LHCN-M2 (cell line): ENCODE measurements at places on chromosomes 5 and 9.
A peak's percentile ranks its signal among the peaks of the same experiment; 100 is the strongest.

- DNase-seq: no peak
These were observed 39.7 kb upstream of the SPRY4 start for GRCh38 chr5:142364251-142365145.

DNA sequence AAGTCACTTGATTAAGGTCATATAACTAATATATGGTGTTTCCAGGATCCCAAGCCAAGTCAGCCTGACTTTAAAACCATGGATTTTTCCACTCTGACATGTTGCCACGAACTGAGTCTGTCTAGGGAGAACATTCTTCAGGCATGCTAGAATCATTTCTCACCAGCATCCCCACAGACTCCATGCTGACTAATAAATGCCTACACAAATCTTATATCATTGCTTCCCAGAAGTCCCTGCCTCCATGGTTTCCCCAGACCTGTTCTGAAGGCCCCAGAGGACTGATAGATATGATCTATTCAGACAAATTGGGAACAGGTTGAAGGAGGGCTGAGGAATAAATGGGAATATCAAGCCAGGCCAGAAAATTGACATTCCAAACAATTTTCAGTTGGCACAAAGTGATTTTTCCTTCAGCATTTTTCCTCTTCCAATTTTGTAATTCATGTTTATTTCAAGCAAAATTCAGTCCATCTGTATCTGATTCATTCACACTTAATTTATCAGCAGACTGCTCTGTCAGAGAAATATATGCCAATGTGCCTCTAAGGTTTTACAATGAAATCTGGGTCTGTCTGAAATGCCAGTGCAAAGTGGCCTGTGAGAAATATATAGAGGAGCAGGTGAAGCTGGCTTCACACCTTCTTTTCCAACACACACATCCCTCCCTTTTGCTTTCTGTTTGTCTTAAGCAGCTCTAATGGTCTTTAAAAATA is 413.6 kb upstream of the TNC start:
- DNase-seq: peak; percentile 8

DNA sequence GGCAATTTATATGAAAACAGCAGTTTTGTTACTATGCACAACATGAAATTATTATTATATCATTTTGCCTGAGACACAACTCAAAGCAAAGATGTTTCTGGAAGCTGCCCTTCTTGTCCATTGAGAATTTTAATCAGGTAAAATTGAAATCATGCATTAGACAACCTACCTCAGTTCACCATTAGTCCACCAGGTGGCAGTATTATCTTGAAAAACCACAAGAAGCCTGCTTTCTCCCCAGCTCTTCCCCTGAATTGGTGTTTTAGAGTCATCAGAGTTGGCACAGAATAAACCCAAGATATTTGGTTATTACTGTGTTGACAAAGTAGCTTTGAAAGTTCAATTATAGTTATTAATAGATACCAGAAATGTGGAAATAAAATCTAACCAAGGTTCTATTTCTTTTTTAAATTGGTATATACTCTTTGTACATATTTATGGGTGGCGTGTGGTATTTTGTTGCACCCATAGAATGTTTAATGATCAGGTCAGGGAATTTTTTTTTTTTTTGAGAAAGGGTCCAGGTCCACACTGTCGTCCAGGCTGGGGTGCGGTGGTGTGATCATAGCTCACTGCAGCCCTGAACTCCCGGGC is 25.7 kb downstream of the UTP15 start:
- peak; percentile 88 for DNase-seq

DNA sequence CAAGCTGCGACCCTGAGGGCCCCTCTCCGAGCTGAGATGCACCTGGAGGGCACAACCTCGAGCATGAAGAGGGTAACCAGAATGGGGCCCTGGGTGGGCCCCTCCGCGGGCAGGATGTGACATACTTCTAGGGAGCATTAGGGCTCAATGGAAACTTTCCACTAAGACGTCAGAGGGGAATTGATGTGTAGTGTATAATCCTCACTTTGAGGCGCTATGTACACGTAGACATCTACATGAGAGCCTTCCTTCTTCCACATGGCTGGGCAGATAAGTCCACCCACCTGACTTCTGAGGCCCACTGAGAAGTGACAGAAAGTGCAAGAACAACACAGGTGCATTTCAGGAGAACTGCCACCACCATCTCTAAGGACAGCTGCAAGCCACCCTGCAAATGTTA is 61.0 kb downstream of the DAP start:
- no peak for DNase-seq

DNA sequence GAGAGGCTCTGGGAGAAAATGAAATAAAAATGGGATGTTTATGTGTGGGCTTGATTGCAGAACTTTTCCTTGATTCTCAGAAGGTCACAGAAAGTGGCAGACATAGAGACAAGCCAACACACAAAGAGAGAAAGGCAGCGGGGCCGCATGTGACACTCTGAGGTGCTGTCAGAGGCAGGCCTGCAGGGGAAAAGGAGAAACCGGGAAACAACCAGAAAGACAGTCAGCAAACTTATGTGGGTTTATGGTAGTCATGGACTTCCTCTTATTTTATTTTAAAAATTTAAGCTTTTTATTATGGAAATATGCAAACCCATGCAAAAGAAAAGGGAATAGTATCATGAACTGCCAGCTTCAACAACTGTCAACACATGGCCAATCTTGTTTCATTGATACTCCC is 16.3 kb upstream of the IGFBPL1 start:
- no peak for DNase-seq

DNA sequence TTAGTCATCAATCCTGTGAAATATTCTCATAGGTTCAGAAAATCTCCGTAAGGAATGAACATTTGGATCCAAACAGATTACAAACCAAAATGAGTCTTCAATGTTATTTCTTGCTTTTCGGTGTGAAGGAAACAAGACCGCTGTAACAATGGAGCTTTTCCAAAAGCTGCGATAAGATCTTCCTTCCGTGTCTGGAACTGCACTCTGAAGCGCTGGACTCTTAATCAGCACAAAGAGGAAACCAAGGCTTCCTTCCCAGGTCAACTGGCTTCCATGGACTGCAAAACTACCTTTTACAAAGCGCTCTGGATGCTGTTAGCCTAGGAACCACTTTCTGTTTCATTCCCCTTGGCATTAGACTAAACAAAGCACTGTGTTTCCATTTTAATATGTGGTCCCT is 137.9 kb upstream of the BASP1 start:
- no peak for DNase-seq

GRCh38 chr9:37295796-37296195 is 126.7 kb upstream of the GRHPR start:
- no peak for DNase-seq

GRCh38 chr9:72476617-72477437 is 44.6 kb upstream of the TMC1 start:
- peak; percentile 71 for DNase-seq

DNA sequence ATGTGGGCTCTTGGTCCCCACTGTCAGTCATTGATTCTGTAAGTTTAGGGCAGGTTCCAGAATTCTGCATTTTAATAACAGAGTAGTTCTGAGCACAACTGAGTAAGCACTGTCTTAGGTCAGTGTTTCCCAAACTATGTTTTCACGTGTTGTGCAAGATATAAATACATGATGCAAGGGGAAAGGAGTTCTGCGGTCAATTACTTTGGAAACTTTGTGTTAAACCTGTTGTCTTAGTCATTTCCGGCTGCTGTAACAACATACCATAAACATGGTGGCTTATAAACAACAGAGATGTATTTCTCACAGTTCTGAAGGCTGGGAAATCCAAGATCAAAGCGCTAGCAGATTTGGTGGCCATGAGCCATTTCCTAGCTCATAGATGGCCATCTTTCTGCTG is 69.8 kb downstream of the EQTN start:
- DNase-seq: peak; percentile 41

- peak; percentile 41 for DNase-seq
These were observed 246.7 kb downstream of the GAS1 start for GRCh38 chr9:86700629-86701028.

GRCh38 chr9:78839252-78839651 is 542.3 kb downstream of the PSAT1 start:
- no peak for DNase-seq

- no peak for DNase-seq
These were observed 22.3 kb upstream of the GLE1 start for GRCh38 chr9:128482186-128482585.

GRCh38 chr9:127921557-127922120 is 4.8 kb upstream of the ST6GALNAC4 start:
- DNase-seq: peak; percentile 42

- no peak for DNase-seq
These were observed 231.1 kb upstream of the NUDT12 start for GRCh38 chr5:103793595-103794182.

DNA sequence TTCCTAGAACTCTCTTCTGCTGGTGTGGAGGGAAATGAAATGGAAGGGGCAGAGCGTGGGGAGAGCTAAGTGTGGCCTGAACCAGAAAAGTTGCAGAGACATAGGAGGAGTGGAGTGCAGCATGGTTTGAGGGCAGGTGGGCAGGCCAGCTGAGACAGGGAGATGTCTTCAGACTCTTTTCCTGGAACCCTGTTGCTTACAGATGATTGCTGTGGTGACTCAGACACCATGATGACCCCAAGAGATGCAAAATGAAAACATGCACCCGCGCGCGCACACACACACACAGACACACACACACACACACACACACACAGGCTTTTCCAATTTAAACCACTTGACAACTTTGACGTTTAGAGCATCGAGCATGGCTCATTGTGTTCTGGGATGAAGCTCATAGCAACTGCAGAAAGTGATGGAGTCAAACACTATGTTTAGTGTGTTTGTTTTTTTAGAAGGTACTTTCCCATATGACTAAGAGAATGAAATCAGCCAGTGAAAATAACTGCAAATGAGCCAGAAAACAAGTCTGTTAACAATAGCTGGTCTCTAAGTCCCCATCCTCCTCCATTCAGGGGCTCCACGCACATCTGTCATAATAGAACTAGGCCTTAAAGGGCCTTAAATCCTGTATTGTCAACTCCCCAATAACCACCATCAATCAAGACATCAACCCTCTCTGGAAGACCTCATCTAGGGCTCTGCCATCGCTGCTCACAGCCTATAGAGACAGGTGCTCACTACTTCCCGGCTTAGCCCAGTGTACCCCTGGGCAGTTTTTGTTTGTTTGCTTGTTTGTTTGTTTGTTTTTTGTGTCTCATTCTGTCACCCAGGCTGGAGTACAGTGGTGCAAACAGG is 9.6 kb downstream of the TMOD1 start:
- DNase-seq: peak; percentile 71

DNA sequence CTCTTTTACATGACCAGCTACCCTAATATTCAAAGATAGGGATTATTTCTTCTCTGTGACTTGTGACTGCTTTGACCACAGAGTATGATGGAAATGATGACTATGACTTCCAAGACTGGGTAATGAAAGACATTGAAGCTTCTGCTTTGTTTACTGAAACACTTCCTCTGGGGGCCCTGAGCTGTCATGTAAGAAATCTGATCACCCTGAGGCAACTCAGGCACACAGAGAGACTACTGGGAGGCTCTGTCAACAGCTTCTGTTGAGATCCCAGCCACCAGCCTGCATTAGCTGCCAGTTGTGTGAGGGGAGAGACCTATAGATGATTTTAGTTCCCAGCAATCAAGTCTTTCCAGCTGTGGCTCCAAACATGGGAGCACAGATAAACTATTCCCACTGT is 76.5 kb downstream of the KCTD16 start:
- peak; percentile 36 for DNase-seq

GRCh38 chr5:149426931-149427330 is 47.8 kb upstream of the IL17B start:
- peak; percentile 21 for DNase-seq

- no peak for DNase-seq
These were observed 2071.4 kb downstream of the MAT2B start for GRCh38 chr5:165576678-165577275.

GRCh38 chr5:114191441-114191840 is 170.4 kb upstream of the KCNN2 start:
- no peak for DNase-seq

- DNase-seq: peak; percentile 11
These were observed 141.4 kb downstream of the PLK2 start for GRCh38 chr5:58318468-58318867.

- DNase-seq: peak; percentile 71
These were observed 181.9 kb downstream of the ADAMTS6 start for GRCh38 chr5:65299861-65300260.

- DNase-seq: peak; percentile 81
These were observed 62.5 kb upstream of the PLPP1 start for GRCh38 chr5:55597014-55597981.

- DNase-seq: no peak
These were observed 56.0 kb upstream of the SARDH start for GRCh38 chr9:133794016-133794760.

- peak; percentile 56 for DNase-seq
These were observed 149.5 kb upstream of the LHFPL2 start for GRCh38 chr5:78797936-78798672.

DNA sequence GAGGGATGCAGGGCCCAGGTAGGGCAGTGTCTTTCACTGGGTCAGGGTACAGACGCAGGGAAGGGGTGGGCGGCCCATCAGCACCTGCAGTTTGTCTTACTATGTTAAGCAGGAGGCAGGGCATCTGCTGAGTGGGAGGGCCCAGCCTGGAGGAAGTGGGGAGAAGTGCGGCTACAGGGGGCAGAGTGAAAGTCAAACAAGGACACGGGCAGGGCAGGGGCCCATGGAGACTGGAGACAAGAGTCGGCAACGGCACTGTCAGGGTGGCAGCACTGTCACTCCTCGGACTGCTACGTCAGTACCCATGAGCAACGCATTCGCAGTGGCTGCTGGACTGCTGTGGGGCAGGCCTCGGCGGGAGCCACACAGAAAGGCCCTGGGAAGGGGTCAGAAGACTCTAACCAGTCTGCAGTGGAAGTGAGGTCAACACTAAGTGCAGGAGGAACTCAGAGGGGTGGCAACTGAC is 19.7 kb downstream of the CAMSAP1 start:
- DNase-seq: no peak

- DNase-seq: no peak
These were observed 84.1 kb downstream of the TLE1 start for GRCh38 chr9:81605170-81605670.

DNA sequence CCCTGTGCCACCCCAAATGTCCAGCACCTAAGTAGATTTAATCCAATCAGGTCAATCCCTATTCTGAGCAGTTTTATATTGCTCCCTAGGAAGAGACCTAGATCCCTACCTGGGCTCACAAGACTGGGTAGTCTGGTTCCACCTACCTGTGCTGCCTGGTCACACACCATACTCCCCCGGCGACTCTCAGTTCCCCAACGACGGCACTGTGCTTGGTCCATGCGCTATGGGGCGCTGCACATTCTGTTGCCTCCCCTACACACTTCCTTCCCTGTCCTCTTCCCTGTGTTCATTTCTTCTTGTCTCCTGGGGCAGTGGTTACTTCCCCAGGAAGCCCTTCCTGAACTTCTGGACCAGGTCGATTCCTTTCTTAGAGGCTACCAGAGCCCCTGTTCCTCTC is 109.9 kb upstream of the IL12B start:
- DNase-seq: no peak

GRCh38 chr5:5951953-5952352 is 426.4 kb downstream of the MED10 start:
- DNase-seq: no peak

- no peak for DNase-seq
These were observed 5.2 kb downstream of the DENND1A start for GRCh38 chr9:123924727-123925126.

DNA sequence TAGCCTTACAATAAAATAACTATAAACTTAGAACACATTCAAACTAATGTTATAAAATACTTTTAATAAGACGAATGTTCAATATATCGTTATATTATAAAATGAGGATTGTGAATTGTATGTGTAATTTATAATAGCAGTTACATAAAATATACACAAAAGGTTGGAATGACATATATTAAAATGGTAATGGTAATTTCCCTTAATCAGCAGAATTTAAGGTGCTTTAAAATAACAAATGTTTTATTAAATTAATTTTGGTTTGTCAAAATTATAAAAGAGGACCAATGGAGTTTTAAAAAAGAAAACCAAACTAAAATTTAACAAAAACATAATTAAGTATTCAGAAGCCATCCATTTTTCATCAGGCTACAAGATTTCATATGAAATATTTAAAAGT is 164.3 kb upstream of the PRDM9 start:
- no peak for DNase-seq
